Vein endothelial cell (primary cell): ENCODE measurements at places on chromosomes 12 and 14. TPM values are rescaled to one million over a fixed set of nuclear protein-coding genes. Genes with fewer than 3 reads are reported as not detected.

Gene CIROP
- not detected in 2 replicates for total RNA-seq

Gene TMEM179
- 0.65 TPM in 1 of 2 replicates, not detected in the other for total RNA-seq

Gene OR8S1
- total RNA-seq, result not detected in 2 replicates

Gene IL31
- total RNA-seq, result not detected in 2 replicates

Gene SYCP3
- total RNA-seq, result 0.33 and 0.67 TPM in 2 replicates

Gene SDS
- not detected in 2 replicates for total RNA-seq

Gene CALCOCO1
- total RNA-seq, result 55.4 and 88.5 TPM in 2 replicates

Gene MBD6
- 9.3 and 12.7 TPM in 2 replicates for total RNA-seq

Gene ABCD2
- total RNA-seq, result not detected in 2 replicates
